ENCODE measurements at places on chromosomes 7 and 10.

DNA sequence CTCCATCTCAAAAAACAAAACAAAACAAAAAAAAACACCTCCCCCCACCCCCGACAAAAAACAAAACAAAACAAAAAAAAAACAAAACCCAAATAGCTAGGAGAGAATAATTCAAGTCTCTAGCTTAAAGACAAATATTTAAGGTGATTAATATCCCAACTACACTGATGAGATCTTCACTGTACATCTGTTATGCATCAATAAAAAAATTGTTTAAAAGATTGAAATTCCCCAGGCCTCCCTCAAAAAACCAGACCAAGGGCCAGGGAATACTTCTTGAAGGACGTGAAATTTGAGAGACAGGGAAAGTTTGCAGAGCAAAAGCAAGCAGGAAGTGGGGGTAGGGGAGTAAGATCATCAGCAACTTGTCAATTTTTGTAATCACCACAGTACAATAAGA is 232.6 kb downstream of the REEP3 start:
- no peak for DNase-seq

GRCh38 chr7:14579971-14580370 is 322.6 kb downstream of the DGKB start:
- no peak for DNase-seq

DNA sequence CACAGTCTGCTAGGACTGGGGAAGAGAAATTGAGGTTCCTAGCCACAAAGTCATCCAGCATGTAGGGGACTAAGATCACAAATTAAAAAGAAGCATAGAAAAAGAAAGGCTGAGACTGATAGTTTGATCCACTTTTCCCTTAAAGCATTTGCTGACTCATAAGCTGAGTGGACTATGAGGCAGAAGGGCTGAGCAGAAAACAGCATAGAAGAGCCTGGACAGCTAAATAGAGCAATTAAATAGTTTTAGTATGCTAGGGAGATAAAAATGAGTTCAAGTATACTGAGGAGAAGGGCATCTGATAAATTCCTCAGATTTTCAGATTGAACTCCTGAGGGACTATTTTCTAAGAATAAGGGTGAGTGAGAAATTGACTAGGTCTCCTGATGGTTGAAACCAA is 155.9 kb upstream of the EGR2 start:
- no peak for DNase-seq

GRCh38 chr10:24694086-24694485 is 29.6 kb downstream of the ARHGAP21 start:
- DNase-seq: no peak

GRCh38 chr7:770336-770735 is 43.3 kb upstream of the PRKAR1B start:
- DNase-seq: no peak

DNA sequence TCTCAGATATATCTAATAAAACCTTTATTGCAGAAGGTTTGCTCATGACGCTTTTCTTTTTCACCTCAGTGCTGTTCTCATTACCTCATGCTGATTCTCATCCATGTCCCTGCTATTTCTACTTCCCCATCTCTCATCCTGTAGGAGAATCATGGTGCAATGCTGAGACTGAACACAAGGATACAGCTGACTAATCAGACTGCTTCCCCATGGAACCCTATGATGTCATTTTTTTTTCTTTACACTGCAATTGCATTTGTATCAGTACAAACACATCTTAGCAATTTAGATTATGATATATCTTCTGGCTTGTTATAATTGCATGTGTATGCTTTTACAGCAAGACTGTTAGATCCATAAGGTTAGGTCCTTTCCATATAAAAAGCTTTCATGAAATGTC is 93.7 kb downstream of the SEMA3A start:
- DNase-seq: no peak

GRCh38 chr10:124911124-124912067 is 30.5 kb upstream of the ZRANB1 start:
- no peak for DNase-seq

GRCh38 chr7:130874071-130874915 is 140.3 kb upstream of the KLF14 start:
- no peak for DNase-seq

- DNase-seq: no peak
Measured at GRCh38 chr10:9103301-9103700, 1048.8 kb downstream of the GATA3 start.

- no peak for DNase-seq
Measured at GRCh38 chr10:70974351-70974901, 86.1 kb upstream of the PCBD1 start.

- no peak for DNase-seq
Measured at GRCh38 chr10:28839600-28840007, 162.3 kb downstream of the BAMBI start.

DNA sequence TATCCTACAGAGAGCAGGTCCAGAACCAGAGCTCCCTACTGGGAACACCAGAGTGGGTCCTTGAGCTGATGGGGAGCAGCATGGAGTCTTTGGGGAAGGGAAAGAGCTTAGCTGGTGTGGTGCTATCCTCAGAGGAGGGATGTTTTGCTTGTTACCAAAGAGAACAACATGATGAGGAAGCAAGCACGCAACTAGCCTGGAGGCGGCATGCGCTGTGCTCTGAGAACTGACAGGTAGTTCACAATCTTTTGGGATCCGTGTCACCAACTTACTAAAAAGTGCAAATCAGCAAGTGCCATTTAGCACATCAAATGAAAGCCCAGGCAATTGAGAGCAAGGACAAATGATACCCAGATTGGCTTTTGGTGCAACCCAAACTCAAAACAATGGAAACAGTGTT is 257.9 kb downstream of the DPP6 start:
- DNase-seq: no peak

- DNase-seq: no peak
Measured at GRCh38 chr7:44379366-44380188, 54.2 kb upstream of the CAMK2B start.

GRCh38 chr10:60044242-60044641 is 137.9 kb upstream of the CCDC6 start:
- no peak for DNase-seq

GRCh38 chr7:89002981-89003956 is 207.7 kb upstream of the TEX47 start:
- no peak for DNase-seq

DNA sequence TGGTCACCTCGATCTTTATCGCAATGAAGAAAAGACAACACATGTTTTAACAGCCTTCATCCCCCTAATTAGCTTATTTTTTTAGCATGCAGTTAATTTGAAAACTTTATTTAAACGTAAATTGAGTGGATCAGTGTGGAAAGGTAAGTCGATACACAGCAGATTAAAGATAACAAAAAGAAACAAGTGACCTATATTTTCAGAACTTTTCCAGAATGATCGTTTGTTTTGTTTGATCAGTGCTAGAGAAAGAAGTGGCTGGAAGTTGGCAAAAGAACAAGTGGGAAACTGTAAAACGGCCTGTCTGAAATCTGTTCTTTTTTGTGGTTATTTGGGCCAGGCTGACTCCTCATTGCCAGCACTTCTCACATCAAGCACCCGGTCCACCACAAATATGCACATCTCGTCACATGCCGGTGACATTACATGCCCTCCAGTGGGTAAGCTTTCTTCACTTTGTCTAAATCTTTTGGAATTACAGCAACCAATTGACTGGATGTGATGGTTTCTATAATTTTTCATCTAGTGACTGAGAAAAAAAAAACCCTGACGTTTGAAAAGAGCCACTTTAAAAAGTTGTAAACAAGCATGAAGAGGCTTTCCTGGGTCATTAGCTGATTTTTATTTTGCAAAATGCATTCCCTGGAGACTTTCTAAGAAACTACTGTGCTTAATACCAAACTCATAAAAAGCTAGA is 33.2 kb downstream of the C7orf33 start:
- no peak for DNase-seq

DNA sequence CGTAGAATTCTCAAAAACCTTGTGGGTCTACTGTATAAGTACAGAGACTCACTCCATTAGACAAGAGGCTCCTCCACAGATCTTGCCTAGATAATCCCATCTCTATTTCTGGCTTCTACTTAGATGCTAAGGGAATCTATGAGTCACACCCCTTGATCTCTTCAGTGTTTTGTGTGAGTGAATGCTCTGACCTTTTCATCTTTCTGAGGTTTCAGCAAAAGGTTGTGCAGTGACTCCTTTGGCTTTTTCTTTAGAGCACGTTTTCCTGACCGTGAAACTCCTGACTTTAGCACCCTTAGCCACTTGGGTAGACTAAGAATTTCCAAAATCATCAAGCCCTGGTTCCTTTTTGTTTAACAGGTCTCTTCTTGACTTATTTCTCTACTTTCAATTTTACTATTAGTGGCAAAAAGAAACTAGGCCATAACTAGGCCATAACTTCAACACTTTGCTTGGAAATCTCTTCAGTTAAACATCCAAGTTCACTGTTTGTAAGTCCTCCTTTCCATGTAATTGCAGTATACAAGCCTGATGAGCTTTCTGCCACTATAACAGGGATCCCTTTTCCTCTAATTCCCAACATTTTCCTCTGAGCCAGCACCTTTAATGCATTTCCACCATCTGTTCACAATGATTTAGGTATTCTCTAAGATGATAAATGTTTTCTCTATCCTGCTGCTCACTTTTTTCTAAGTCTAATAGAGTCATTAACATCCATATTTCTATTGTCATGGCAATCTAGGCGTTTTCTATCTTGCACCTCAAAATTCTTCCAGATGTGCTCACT is 19.4 kb downstream of the COPG2 start:
- DNase-seq: peak; percentile 7

GRCh38 chr10:101779544-101780186 is 3.6 kb downstream of the NPM3 start:
- DNase-seq: peak; percentile 87

- peak; percentile 77 for DNase-seq
Measured at GRCh38 chr7:35037526-35038341, 449 bp upstream of the DPY19L1 start.

- no peak for DNase-seq
Measured at GRCh38 chr7:17498230-17498629, 199.8 kb downstream of the AHR start.

- no peak for DNase-seq
Measured at GRCh38 chr10:130389906-130390305, 253.7 kb downstream of the GLRX3 start.

DNA sequence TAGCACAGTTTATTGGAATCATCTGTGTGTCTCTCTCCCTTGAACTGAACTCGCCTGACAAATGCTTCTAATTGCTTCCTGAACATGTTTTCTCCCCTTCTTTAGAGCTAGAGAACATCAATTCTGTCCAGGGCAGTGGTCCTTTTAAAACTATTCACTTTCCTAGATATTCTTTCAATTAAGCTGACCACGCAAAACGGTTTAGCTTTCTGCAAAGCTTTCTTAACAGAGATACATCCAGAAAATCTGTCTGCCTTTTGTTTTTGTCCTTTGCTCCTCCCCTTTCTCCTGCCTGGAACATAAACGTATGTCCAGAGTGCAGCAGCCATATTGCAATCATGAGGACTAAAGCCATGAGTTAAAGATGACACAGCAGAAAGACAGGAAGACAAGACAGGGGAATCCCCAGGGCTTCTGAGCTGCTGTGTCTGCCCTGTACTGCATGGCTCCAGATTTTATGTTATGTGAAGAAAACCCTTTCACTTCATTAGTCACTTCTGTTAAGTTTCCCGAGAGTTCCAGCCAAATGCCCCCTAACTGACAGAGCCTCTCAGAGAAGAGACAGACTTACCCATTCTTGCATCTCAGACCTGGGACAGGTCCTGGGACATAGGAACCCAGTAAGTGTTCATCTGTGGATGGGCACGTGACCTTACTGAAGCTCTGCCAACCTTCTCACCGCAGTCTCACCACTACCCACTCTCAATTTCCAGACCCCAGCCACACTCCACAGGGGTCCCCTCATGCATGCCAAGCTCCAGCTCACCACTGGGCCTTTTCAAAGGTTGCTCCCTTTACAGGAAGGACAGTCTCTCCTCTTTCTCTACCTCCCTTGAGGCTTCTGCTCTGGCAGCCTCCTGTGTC is 35.0 kb upstream of the CPXM2 start:
- DNase-seq: no peak

DNA sequence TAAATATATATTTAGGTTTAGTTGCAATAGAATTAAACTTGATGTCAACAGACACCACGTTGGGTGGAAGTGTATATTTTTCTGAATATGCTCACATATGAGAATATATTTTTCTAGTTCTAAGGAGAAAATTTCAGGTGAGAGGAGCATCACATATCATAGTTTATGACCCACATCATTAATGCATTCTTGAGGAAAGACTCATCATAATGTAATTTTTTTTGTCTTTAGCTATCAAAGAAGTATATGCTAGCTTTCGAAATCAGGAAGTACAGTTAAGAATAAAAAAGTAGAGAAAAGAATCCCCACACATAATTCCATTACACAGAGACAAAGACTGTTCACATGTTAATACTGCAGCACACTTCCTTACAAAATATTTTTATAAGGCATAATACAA is 30.4 kb downstream of the A1CF start:
- DNase-seq: no peak

- no peak for DNase-seq
Measured at GRCh38 chr10:7560519-7560918, 106.2 kb downstream of the ITIH5 start.

DNA sequence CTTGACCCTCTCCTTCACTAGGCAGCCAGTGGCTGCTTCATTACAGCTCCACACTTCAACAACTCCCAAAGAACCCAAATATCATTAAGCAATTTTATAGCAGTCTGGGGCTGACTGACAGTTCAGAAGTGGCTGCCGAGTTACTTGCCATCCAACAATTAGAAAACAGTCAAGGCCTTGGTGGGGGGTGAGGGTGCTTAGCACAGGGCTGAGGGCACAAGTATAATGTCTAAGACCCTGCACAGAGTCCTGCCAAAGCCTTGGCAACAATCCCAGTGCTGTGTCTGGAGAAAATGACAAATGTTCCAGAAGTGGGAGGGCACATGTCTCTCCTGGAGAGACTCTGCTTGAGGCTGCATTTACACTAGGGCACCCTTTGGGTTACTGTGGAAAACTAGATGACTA is 71.1 kb downstream of the CXCL12 start:
- DNase-seq: no peak

GRCh38 chr7:97694355-97694754 is 37.5 kb upstream of the TAC1 start:
- DNase-seq: no peak

GRCh38 chr7:155377071-155377837 is 79.6 kb downstream of the INSIG1 start:
- DNase-seq: no peak

DNA sequence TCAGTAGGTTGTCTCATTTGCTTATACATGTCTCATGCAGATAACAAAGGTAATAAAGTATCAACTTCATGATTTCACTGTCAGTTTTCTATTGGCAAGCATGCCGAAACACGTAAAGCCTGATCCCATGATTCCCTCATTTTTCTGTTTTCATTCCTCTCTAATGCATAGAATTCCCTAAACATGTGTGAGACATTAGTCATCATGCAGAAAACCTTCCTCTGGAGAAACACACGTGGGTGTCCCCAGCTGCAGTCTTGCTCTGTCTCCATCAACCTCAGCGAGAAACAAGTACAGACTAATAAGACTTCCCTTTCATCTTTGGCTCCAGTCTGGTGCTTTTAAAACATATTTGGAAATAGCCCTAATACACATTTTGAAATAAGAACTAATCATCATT is 432.7 kb upstream of the VSTM2A start:
- no peak for DNase-seq

DNA sequence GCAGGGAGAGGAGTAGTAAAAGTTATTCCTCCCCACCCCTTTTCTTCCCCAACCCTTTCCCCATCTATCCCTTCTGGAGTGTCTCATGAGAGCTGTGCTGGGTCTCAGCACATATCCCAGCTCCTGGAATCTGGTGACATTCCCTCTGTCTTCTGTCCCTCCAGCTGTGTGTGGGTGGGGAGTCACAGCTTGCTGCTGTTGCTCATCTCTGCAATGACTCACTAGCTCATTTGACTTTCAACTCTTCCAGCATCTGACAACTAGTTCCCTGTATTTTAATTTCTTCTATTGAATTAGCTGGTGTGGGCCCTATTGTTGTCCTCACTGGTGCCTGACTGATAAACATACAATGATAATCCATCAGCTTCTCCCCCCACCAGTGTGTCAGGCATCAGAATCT is 198.9 kb upstream of the AUTS2 start:
- no peak for DNase-seq
